ENCODE measurements at places on chromosomes 3 and 15.

- DNase-seq: no peak
Observed at GRCh38 chr3:2883283-2883682, 226.9 kb downstream of the IL5RA start.

- DNase-seq: peak; percentile 83
Observed at GRCh38 chr3:5047764-5048419, 68.7 kb downstream of the BHLHE40 start.

DNA sequence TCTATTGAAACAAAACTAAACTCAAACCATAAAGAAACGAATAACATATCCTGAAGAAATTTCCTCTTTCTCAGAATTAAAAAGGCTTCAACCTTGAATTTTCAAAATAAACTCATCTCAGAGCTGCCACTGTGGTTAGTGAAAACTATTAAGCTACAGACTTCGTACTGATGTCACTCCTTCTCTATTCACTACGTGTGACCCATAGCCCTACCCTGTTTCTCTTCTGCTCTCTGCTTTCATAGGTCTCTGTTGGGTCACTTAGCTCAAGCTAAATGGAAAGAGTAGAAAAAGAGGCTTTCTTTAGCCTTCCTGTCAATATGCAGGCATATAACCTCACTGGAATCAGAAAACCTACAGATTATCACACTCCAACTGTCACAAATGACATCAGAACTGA lies 126.6 kb upstream of the MME start:
- no peak for DNase-seq

DNA sequence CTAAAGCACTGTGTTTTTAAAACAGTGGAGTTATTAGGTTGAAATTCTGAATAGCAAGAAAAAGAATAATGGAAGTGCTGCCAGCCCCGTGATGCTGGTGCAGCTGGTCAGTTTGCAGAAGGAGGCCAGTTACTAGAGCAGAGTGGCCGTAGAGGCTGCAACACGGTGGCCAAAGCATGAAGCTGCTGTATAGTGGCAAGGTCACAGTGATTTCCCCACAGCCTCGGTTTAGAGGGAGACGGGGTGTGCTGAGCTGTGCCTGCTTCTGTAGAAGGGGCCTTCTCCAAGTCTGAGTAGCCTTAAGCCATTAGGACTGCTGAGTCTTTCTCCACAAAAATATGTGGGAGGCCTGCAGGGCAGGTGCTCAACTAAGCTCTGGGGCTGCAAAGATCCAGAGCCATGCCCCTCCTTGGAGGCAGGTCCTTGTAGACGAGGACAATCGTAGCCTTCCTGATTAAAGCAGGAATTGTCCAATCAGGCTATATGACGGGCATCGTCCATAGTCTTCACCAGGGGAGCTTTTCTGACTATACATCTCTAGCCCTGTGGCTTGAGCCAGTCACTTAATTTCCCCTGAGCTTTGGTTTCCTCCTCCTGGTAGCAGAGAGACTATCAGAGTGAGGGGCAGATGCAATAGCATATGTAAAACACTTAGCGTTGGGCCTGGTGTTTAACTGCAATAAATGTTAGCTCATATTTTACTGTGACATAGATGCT lies 151.6 kb downstream of the PGPEP1L start:
- DNase-seq: no peak

GRCh38 chr15:36960947-36961227 lies 139.5 kb downstream of the MEIS2 start:
- DNase-seq: no peak

- peak; percentile 92 for DNase-seq
Observed at GRCh38 chr15:74302821-74303359, 64.6 kb downstream of the CYP11A1 start.

DNA sequence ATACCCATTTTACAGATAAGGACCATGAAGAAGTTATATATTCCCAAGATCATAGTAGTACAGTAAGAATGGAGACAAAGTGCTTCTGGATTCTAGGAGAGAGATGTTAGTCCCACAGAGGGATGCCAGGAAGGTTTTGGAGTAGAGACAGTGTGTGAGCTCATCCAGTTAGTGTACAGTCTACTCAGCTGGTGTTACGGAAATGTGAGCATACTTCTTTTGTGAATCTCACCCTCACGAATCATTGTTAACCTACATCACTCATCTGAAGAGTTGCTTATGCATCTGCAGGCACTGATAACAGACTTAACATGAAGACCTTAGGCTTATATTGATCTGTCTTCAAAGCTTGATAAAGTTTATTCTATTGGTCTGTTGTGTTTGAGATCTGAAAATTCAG lies 106.6 kb upstream of the PTPRG start:
- DNase-seq: no peak

DNA sequence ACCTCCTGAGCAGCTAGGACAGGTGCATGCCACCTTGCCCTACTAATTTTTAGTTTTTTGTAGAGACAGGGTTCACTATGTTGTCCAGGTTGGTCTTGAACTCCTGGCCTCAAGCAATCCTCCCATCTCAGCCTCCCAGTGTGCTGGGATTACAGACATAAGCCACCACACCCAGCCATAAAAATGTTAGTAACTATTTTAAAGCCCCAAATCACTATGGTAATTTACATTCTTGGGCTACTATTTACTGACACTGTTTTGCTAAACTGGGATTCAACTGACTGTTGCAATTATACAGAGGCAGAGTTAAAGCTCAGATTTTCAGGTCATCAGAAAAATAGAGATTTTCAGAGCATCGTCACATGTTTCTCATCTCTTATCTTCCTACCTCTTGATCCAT lies 258.6 kb downstream of the FEZF2 start:
- DNase-seq: no peak

- DNase-seq: no peak
Observed at GRCh38 chr15:68354923-68355322, 77.0 kb downstream of the ITGA11 start.

- DNase-seq: no peak
Observed at GRCh38 chr3:86991840-86992435, 989 bp upstream of the VGLL3 start.

DNA sequence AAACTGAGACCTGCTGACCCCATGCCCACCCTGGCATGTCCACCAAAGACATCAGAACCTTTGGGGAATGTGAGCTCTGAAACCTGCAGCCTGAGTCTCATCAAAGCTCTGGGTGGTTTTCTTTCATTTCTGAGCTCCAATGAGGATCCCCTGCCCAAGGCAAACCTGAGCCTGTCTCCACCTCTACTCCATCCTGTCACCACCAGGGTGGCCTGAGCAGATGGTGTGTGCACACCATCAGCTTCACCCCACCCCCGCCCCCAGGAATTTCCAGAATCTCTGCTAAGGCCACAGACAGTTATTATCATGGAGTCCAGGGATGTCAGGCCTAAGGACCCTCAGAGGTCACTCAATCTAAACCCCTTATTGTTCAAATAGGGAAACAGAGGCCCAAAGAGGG lies 1.3 kb downstream of the XIRP1 start:
- no peak for DNase-seq

DNA sequence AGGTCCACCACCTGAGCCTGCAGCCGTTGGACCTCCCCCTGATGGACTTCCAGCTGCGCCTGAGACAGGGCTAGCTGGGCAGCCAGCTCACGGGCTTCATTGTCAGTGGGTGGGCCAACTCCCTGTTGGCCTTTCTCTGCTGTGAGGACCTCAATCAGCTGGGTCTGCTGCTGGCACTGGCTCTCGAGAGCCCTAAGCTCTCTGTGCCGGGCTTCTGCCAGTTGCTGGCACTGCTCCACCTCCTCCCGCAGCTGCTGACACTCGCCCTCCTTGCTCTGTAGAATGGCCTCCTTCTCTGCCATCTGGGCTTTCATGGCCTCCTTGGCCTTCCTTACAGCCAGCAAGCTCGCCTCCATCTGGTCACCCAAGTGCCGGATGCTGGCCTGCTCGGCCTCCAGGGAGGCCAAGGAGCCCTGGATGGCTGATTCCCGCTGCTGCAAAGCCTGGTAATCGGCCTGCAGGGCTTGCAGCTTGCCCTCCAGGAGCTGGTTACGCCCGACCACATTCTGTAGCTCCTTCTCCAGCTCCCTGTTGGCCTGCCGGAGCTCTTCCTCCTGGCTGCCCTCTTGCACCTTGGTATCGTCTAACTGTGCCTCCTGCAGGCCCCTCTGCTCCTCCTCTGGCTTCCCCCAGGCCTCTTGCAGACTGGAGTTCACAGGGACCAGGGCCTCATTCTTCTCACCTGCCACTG lies 23.8 kb downstream of the CXCR6 start:
- DNase-seq: no peak

DNA sequence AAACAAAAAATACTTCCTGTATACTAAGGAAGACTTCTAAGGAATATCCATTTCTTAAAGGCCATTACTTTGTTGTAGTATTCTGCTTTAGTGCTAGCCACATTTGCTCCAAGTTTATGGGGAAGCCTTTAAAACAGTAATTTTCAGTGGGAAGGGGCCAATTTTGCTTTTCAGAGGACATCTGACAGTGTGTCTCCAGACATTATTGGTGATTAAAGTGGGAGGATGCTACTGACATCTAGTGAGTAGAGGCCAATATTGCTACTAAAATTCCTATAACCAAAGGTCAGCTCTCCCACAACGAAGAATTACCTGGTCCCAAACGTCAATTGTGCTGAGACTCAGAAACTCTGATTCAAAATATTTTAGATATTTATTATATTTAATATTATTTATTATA lies 24.8 kb downstream of the SLC28A2 start:
- DNase-seq: no peak

DNA sequence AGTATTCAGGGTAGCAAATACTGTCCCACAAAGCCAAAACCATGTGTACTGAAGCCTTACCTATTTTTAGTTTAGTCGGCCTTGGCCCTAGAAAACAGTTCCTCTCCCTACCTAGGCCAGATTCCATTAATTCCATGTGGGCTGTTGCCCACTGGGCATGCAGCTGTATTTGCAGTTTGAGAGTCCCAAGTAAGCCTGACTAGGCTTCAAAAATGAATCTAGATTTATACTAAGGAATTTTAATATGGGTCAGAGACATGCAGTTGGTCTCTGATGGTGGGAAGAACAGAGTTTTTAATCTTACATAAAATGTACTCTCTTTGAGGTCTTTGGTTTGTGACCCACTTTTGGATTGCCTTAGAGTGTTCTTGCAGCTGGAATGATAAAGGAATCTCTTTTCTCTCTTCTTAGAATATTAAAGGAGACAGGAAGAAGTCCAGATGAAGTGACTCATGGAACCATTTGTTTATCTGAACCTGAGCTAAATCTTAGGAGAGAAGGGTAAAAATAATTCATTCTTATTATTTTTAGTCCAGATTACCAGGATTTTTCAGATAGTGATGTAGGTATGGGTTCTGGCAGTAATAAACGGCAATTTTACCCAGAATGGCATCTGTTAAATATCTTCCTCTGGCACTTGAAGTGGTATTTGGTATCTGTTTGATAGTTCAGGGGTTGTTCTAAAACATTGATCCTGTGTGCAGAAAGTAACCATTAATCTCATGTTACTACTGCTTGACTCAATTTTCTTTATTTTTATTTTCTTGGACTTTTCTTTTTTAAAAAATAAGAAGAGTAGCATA lies 33.8 kb downstream of the GLCE start:
- no peak for DNase-seq

GRCh38 chr3:28103861-28104260 lies 137.6 kb upstream of the CMC1 start:
- DNase-seq: no peak

DNA sequence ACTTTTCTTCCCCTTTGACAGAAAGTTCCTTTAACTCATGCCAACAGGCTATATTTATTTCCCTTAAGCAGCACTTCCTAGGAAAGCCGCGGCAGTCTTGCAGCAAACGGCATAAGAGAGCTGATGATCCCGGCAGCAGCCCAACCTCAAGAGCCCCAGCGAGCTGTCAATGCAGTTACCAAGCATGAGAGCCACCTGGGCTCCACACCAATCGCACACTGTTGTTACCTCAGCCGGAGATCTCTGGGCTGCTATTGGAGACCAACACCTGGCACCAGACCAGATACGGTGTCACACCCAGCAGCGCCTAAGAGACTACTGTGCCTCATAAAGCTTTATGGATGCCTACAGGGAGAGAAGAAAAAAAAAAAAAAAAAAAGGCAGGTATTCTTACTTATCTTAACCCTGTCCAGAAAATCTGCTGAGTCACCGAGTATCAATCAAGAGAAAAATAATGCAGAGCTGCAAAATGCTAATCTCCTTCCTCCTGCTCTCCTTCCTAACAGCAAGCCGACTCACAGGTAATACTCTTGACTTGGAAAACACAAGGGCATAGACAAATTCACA lies 11.7 kb downstream of the ABCC5 start:
- peak; percentile 75 for DNase-seq

- DNase-seq: peak; percentile 76
Observed at GRCh38 chr3:50154476-50154839, 666 bp upstream of the SEMA3F start.

- DNase-seq: no peak
Observed at GRCh38 chr15:34851751-34852150, 56.4 kb upstream of the ACTC1 start.

- no peak for DNase-seq
Observed at GRCh38 chr3:117887901-117888300, 1146.7 kb downstream of the IGSF11 start.

- DNase-seq: no peak
Observed at GRCh38 chr3:64268926-64269325, 43.7 kb upstream of the PRICKLE2 start.

- DNase-seq: no peak
Observed at GRCh38 chr3:52978109-52978754, 67.6 kb downstream of the SFMBT1 start.

DNA sequence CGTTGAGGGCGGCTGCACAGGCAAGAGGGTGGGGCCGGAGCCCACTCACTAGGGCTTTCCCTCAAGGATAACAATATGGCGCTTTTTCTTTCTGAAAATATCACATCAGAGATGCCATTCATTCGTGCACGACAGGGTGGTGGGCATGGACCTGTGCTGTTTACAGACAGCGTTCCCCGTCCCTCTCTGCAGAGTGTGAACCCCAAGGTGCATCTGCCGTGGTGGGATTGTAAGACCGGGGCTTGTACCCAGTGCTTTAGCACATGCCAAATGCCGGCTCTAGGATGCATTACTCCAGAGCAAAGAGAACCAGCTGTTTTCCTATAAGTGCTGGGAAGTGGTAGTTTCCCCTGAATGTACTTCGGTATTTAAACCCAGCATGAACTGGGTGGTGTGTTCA lies 37.0 kb downstream of the CHDH start:
- DNase-seq: no peak

DNA sequence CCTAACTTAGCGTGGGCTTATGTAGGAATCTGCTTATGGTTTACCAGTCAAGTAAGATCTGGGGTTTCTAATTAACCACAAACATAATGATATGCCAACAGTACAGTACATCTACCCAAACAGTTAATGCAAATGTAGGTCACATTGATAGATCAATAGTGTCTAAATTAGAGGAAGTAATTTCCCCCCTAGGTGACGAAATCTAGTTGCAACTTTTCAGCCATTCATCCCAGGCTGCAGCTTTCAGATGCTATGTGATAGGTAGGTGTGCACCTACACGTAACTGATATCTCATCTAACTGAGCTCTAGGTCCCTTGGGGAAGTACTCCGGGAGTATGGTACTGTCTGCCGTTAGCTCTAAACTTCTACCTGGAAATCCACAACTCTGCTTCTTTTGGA lies 57.2 kb downstream of the CRTC3 start:
- no peak for DNase-seq
